Lung (tissue), 17 donors: ENCODE measurements at places on chromosomes 2 and 18.

- peak; percentile 52 for DNase-seq
Observed at GRCh38 chr2:164479460-164479859, 141.8 kb downstream of the GRB14 start.

GRCh38 chr18:74604361-74604760 is 6.7 kb downstream of the ZNF407 start:
- DNase-seq, result no peak

DNA sequence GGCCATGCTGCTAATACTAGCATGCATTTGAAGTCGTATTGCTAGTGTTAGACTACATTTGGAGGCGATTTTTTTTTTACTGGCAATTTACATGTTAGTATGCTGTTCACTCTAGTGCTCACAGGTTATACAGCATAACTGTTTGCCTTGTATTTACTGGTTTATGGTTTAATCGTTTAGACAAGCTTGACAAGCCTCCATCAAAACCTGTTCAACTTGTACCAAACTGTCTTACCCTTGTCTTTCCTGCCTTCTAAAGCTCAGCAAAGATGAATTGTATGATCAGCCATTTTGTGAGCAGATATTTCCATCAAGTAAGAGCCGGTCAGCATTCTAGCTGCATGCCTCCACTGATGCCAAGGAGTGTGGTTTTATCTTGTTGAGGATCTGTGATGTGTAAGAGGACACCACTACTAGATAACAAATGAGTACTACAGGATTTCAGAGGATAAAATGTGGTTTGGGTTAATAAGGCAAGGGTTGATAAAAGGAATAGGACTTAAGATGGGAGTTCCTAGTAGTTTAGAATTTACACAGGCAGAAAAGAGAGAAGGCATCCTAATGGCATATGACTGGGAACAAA is 68.4 kb upstream of the ITM2C start:
- no peak for DNase-seq

- DNase-seq, result peak; percentile 51
Observed at GRCh38 chr2:239223310-239224198, 177.3 kb downstream of the HDAC4 start.

DNA sequence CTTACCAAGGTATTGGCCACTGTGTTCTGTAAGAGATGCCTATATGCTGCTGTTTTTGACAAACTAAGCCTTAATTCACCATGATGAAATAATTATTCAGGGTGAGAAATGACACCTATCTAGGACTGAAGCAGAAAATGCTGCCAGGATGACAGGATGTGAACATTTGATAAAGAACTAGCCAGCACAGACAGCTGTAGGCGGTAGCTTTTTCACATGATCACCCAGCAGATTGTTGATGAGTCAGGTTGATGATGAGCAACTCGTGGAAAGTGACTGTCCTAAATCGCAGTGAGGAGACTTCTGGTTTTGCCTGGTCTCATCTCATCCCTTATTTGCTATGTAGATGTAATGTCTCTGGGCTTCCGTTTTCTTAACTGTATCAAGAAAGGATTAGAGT is 144.1 kb downstream of the PRPF40A start:
- DNase-seq, result no peak

GRCh38 chr2:169160926-169161481 is 91.6 kb downstream of the DHRS9 start:
- no peak for DNase-seq

- peak; percentile 61 for DNase-seq
Observed at GRCh38 chr2:215218587-215219577, 80.5 kb upstream of the ABCA12 start.

- DNase-seq, result no peak
Observed at GRCh38 chr2:40200366-40200915, 251.4 kb downstream of the SLC8A1 start.

DNA sequence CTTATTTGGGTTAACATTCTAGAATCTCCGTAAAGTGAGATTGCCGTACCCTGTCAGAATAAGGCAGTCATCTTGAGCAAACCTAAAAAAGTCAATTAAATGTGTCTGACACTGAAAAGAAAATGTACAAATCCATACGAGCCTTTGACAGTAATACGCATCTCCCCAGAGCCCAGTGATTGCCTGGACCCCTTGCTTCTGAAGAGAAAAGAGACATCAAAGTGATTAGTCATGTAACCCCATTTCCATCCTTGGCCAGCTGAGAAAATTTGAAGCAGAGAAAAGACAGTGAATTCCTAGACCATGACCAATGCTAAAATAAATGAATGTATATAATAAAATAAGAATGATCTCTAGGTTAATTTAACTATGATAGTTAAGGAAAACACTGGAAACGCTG is 1499.4 kb downstream of the SUCLG1 start:
- no peak for DNase-seq

DNA sequence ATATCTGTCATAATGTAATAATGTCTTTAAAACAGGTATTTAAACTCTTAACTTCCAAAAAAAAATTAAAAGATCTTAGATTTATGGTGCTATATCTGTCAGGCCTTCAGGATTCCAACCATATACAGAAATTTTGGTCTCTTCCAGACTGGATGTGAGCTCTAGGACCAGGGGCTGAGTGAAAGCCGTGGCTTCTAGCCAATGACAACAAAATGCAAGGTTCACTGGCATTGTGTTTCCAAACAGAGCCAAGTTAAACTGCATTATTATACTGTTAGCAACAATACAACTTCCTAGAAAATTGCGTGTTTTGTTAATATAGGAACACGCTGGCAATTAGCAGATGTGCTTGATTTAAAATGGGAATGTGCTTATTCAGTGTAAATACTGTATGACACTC is 809.8 kb upstream of the SOX11 start:
- DNase-seq, result peak; percentile 25
